ENCODE measurements at places on chromosomes 2 and 18.

DNA sequence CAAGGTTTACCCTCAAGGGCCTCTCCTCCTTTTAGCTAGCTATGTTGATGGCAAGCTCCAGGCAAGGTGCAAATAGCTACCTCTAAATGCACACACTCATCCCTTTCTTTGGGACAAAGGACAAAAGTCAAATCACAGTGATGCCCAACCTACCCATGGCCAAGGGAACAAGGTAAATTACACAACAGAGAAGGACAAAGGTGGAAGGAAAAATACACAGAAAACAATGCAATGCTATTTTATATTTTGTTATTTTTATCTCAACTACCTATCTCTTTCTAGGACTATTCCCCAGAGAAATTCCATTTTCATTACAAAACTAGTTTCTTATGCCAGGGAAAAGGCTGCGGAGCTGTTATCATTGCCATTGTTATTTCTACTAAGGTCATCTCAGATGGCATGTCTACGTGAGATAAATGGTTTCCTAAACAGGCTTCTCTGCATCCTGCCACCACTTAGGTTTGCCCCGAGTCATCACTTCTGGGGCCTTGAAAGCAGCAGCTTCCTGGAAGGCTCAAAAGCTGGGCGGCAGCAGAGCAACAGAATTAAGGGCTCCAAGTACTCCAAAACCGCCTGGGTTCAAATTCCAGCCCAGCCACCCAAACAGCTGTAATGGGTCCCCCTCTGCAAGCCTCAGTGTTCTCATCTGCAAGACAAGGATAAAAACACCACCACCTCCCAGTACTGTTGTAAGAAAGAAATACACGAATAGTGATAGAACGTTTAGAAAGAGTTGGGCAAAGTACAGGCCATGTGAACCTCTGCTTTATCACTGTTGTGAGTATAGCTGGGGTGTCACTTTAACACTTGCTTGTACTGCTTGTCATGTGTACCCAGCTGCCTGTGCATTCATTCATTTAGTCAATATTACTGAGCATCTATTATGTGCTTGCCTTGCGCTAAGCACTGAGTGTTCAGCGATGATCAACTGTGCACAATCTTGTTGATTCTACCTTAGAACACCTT, 20.9 kb downstream of the BCL2 start:
- no peak for DNase-seq

- no peak for DNase-seq
Observed at GRCh38 chr2:184849516-184849915, 251.2 kb downstream of the ZNF804A start.

DNA sequence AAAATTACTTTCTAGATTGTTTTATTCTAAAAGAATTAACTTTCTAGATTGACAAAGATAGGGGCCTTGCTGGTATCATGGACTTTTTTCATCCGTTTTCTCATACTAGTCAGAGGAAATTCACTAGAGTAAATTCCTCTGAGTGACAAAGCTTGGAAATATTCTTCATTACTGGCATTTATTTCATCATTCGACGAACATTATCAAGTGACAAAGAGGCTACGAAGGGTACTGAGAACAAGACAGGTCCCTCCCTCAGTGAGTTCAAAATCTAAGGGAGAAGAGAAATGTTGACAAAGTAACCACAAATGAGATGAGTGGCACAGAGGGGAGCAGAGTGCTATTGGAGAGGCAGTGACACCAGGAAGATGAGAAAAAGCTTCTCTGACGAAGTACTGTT, 4.3 kb downstream of the EPG5 start:
- peak; percentile 67 for DNase-seq

DNA sequence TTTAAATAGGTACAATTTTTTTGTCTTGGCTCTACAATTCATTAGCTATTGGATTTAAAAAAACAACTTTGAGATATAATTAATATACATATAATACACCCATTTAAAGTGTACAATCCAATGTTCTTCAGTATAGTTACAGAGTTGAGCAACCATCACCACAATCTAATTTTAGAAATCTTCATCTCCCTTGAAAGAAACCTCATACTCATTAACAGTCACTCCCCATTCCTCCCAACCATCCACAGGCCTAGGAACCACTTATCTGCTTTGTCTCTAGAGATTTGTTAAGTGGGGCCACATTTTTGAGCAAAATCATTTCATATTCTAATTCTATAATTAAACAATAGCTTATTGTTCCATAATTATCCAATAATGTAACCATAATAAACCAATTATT, 32.6 kb downstream of the MRPL33 start:
- peak; percentile 32 for DNase-seq

GRCh38 chr18:48605408-48605845, 66.6 kb downstream of the CTIF start:
- peak; percentile 35 for DNase-seq

GRCh38 chr2:113010088-113010487, 4.8 kb downstream of the IL36A start:
- DNase-seq = no peak

- DNase-seq = no peak
Observed at GRCh38 chr2:206716623-206717022, 1.6 kb downstream of the DYTN start.

GRCh38 chr2:148524519-148524919, 120.0 kb upstream of the EPC2 start:
- DNase-seq = no peak

GRCh38 chr2:236175548-236176150, 7.5 kb upstream of the GBX2 start:
- no peak for DNase-seq

DNA sequence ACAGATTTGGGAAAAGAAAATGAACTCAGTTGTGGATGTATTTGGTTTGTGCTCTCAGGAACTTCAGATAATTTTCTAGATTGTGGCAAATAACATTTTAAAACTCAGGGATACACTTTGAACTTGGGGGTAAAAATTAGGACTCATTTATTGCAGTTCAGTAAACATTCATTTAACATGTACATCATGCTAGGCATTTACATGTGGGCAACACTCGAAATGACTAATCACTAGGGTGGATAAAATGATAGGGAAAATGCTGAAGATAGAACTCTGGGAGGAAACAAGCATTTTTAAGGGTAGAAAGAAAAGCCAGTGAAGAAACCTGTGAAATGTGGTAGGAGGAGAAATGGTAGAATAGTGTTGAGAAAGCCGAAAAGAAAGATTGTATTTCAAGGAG, 7.8 kb downstream of the FAM117B start:
- no peak for DNase-seq

DNA sequence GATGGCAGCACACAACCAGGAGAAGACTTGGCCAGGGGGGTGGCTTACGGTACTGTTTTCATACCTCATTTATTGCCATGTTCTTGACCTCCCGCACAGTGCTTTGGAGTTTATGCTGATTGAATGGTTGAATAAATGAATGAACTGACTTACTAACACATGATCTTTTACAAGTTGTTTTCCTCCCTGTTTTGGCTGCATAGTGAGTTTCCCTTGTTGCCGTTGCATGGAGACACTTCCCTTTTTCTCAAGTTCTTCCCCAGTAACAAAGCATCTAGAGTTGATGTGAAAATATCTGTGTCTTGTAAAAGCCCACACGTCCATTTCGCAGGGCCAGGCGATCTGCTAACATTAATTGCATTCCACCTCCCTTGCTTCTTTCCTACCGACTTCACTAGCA, 35.7 kb upstream of the RAB1A start:
- DNase-seq = no peak

- no peak for DNase-seq
Observed at GRCh38 chr2:227932403-227932802, 61.0 kb downstream of the DAW1 start.

DNA sequence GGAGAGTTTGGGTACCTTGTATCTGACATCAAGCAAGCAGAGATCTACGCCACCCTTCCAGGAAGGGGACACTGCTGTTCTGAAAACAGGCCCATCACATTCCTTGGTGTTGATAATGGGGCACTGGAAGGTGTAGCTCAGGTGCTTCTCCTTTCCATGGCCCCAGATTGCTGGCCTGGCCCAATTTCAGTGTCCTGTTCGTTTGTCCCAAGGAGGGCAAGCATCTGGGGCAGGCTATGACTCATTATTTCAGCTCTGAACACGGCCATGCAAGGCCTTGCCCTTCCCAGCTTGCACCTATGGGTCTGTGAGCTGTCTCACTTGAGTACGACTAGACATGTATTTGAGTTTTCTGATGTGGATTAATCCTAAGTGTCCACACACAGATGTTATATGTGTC, 101.5 kb downstream of the FHOD3 start:
- no peak for DNase-seq

- no peak for DNase-seq
Observed at GRCh38 chr2:143177096-143177786, 48.0 kb downstream of the ARHGAP15 start.

GRCh38 chr18:10436160-10436559, 18.3 kb upstream of the APCDD1 start:
- no peak for DNase-seq

- no peak for DNase-seq
Observed at GRCh38 chr2:47265158-47265557, 110.0 kb upstream of the STPG4 start.

DNA sequence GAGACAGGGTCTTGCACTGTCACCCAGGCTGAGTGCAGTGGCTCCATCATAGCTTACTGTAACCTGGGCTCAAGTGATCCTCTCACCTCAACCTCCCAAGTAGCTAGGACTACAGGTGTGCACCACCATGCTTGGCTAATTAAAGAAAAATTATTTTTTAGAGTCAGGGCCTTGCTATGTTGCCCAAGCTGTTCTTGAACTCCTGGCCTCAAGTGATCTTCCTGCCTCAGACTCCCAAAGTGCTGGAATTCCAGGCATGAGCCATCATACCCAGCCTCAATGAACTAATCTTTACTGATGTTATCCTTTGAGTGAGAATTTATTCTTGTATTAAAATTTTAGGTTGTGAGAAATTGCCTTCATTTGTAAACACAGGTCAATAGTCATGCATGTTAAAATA, 27.0 kb upstream of the CD28 start:
- DNase-seq = no peak
